Left cardiac atrium (tissue), 4 donors: ENCODE measurements at places on chromosomes 6 and 20.

DNA sequence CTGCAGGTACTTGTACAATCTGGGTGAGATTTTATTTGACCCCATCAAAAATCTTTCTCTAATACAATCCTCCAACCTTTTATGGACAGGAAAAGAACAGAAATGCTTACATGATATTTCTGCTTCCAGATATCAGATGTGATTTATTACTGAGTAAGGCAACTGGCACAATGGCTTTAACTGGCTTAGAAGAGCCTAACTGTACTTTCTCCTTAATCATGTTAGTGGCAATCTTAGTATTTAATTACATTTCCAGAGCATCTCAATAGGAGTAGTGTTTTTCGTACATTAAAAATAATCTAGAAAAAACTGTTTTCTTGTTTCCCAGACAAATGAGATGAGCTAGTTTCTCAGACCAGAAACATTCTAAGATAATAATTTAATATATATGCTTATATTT, 251.6 kb downstream of the KCNQ5 start:
- DNase-seq = no peak

DNA sequence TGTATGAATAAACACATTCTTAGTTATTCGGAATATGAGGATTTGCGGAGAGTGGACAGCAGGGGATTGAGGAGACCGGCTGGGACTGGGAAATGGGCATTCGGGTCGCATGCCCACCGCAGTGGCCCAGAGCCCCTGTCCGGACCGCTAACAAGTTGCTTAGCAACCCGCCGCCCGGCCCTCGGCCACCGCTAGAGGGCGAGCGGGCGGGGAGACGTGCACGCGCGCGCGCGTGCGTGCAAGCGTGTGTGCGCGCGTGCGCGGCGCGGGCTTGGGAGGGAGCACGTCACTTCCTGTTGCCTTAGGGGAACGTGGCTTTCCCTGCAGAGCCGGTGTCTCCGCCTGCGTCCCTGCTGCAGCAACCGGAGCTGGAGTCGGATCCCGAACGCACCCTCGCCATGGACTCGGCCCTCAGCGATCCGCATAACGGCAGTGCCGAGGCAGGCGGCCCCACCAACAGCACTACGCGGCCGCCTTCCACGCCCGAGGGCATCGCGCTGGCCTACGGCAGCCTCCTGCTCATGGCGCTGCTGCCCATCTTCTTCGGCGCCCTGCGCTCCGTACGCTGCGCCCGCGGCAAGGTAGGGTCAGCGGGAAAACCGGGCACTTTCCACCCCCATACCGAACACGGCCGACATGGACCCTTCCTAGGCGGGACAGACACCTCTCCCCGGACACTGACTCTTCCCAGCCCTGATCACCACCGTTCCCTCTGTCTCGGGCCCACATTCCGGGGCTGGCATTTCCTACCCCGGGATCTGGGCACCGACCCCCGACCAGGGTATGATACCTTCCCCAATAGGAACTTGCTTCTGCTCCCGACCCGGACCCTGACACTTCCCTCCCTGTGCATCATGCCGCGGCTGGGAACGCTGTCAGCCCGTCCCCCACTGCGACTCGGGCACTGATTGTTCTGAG, at the start of gene HM13:
TSS of gene HM13 (plus strand) at position 289 of the 918 bp plus-strand sequence. CDS start at position 399, 110 bp downstream.
- peak; percentile 93 for DNase-seq

DNA sequence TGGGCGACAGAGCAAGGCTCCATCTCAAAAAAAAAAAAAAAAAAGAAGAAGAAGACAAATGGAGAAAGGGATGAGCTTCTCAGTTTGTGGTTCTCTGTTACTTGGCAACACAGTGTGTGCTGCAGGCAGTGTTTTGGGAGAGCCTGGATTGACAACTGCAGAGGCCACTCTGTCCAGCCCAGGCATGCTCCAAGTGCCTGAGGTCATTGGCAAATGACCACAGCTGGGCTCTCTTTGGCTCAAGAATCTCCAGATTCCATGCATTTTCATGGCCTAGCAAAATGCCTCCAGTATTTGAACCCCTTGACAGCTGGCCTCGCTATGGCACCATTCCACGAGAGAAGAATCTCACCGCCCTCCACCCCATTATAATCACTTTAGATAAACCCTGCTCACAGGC, 126.2 kb downstream of the ANKRD60 start:
- DNase-seq = no peak

- DNase-seq = no peak
Observed at GRCh38 chr6:16406966-16407365, 168.6 kb downstream of the GMPR start.

GRCh38 chr6:5302220-5302946, 41.1 kb downstream of the FARS2 start:
- no peak for DNase-seq

GRCh38 chr6:14135893-14136539, 18.4 kb downstream of the CD83 start:
- no peak for DNase-seq

DNA sequence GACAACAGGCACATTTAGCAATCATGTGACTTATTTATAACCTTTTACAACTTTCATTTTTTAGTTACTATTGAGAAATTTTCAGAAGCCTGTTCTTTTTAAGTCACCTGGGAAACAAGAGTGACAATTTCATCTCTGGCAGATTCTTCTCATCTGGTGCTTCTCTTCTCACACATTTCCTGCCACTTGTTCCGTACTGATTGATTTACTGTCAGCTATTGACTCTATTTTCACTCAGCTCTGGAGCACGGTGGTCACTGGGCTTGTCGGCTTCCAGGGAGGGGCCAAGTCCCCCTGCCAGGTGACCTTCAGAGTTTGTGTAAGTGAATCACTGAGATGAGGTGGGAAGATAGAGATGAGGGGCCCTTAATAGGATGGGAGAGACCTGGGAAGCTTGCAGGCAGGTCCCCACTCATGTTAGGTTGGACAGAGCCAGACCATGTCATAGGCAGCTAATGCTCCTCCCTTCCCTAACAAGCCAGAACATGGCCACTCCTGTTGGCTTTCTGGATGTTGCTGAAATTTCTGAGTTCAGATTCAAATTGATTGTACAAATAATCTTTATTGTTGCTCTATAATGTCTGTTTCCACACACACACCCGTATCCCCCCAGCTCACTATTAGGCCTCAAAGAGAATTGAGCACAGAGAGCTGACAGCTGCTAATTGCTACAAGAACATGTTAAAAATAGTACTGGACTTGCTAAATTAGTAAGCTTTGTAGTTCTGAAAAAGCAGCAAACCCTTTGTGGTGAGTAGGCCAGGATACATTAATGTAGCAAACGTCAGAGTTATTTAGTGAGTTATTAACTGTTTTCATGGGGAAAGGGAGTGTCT, 13.3 kb downstream of the DUSP22 start:
- DNase-seq = no peak

DNA sequence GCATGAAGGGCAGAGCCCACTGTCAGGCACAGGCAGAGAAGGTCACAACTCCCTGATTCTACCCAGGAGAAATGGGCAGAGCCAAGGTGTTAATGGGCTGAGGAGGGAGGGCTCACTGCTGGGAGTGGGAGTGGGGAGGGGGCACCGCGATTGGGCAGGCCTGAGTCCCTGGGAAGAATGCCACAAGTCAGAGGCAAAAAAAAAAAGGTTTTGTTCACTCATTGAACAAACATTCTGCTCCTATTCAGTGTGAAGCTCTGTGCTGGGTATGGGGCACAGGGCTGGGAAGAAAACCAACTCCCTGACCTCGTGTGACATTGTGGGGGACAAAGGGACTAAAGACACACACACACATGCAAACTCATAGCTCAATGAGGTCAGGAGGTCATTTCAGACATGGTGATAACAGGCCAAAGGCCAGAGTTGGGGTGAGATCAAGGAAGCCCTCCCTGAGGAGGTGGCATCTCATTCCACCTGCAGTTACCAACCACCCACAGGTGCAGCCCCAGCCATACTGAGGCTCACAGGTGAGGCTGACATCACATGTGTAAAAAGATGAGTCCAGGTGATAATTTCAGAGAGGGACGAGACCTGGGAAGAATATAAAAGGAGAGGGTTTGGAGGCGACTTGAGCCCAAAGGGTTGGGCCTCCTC, 3.2 kb upstream of the PMEPA1 start:
- no peak for DNase-seq

DNA sequence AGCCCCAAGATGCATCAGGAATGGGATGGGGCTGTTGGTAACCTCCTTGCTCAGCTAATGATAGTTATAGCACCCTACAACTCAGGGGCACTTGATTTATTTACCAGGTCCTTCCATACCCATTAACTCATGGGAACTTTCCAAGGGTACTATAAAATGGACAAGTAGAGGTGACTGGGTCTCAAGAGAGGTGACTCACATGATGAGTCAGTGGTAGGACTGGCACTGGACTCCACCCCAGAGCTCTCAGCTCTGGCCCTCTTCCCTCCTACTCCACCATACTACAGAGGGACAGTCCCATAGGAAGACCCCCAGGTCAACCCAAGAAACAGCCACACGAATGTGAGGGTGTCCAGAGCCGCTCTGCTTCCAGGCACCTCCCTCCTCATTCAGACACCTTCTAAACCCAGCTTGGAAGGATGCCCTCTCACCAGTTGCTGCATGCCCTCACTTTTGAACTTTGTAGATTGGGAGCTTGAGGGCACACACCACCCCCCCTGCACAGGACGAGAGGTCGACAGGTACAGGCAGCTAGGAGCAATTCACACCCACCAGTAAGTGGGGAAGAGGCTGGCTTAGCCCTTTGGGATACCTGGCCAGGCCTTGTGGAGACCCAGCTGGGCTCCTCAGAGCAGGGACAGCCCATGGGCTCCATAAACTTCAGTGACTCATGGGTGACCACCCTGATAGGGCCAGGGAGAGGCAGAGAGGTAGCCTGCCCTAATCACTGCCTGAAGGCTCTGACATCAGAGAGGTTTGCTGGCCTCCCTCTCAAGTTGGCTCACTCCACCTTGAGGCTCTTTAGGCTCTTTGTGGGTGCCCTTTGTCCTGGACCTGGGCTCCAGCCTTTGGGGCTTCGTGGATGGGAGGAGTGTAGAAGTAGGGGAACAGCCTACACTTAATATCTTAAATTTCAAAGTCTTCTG, 81.6 kb upstream of the MLN start:
- DNase-seq = no peak

GRCh38 chr20:59574308-59574707, 30.0 kb upstream of the PHACTR3 start:
- no peak for DNase-seq

DNA sequence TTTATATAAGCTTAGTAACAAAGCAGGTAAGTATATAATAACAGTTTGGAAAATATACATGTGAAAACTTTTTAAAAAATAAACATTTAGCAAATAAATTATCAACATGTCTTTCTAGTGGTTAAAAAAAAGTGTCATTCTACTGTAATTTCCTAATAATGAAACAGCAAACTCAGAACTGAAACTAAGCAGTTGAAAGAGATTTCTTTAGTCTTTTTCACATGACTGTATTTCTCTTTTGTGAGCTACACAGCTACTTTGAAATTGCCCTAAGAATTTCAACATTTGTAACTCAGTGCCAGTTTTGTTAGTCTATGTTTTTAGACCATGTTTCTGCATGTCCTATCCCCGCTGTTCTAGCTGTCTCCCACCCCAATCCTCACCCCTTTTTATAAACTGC, 28.4 kb upstream of the SDHAF4 start:
- DNase-seq = no peak

- DNase-seq = no peak
Observed at GRCh38 chr20:11716239-11716944, 201.3 kb upstream of the BTBD3 start.

DNA sequence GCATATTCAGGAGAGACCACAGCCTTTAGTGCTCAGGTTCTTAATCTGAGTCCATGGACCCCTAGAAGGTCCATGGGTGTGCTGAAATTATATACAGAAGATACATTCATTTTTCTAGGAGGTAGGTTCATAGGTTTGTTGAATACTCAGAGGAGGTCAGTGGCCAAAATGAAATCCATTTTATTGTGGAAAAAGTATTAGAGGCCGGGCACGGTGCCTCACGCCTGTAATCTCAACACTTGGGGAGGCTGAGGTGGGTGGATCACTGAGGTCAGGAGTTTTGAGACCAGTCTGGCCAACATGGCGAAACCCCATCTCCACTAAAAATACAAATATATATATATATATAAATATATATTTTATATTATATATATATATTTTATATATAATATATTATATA, 9.0 kb upstream of the UST start:
- DNase-seq = no peak

- DNase-seq = no peak
Observed at GRCh38 chr6:137794516-137795201, 72.4 kb upstream of the TNFAIP3 start.

- no peak for DNase-seq
Observed at GRCh38 chr20:49179368-49180277, 8.5 kb downstream of the STAU1 start.

DNA sequence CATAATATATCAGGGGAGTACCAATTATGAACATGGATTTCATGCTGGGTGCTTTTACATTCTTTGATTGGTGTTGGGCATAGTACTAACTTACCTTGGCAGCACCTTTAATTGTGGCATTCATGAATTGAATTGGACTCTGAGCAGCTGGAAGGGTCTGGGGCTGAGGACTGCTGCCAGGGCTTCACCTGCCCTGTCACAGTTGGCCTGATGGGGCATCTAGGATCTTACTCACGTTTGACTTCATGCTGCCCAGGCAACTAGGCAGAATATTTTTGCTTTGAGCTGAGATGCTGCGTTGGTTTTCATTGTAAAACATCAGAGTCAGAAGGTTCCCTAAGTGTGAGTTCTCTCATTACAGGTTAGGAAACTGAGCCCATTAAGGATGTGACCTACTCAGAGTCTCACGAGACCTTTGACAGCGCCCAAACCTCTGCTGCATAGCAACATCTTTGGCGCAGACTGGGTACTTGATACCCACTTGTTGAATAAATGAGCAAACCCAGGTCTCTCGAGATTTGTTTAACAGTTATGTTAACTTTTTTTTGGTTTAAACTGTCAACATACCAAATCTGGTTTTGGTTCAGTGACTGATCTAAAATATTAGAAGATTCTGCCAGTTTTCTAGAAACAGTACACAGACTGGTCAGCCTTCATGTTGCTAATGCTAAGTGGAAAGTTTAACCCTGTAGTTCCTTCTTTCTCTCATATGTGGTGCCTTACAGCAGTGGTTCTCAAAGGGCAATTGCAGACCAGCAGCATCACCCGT, 104.9 kb downstream of the TCP11 start:
- no peak for DNase-seq

- no peak for DNase-seq
Observed at GRCh38 chr6:156686301-156686994, 90.7 kb upstream of the ARID1B start.

- DNase-seq = no peak
Observed at GRCh38 chr20:15200147-15200565, 862.7 kb upstream of the FLRT3 start.

GRCh38 chr20:5465604-5465927, 148.8 kb upstream of the PROKR2 start:
- no peak for DNase-seq

DNA sequence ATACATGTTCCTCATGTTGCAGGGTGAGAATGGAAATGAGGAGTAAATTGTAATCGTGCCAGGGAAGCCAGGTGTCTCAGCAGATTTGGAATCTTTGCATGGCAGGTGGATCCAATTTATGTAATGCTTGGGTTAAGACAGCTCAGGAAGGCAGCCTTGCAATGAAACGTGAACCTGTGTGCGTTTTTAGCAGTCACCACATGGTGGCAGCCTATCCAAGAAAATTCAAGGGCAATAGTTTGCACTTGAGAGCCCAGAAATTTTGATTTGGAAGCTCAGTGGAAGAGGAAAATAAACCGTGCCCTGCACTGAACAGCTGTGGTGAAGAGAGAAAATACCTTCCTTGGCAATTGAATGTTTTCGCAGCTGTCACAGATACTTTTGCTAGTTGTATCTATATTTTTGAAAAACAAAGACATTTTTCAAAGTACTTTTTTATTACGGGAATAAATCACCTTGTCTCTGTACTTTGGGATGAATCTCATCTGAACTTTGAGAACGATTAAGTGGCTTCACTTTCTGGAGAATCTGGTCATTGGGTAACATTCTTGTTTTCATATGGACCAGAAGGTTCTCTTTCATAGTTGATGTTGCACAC, 26.5 kb downstream of the MTHFD1L start:
- peak; percentile 46 for DNase-seq
